Upper lobe of right lung (tissue), 1 donor: ENCODE measurements at places on chromosomes 7 and 10. TPM values are rescaled to one million over a fixed set of nuclear protein-coding genes. Genes with fewer than 3 reads are reported as not detected.

ITIH5 gene
- 10.5 TPM for total RNA-seq

DNA sequence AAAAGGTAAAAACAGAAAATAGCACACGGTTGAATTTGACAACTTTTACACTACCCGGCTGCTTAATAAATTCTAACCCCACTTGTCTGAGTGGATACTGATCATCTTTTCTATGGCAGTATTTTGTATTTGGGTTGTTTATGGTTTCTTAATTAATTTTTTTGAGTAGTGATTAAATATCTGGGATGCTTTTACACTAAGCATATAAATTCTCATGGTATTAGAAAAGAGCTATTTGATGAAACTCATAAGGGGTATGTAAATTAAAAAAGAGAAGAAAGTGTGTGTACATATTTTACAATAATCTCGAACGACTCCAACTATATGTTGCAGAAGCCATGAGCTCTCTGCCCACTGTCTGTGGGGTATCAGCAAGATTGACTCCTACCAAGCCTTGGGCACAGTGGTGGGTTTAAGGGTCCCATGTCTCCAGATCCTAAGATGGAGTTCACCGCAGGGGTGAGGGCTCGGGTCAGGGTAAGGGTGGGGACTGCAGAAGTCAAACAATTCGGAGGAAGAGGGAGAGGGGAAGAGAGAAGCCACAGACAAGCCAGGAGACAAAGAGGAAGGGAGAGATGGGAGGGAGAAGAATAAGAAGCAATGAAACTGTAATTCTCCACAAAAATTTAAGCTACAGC, 7.6 kb upstream of the HOXA13 start:
- H3K4me1 ChIP-seq: peaks cover 16% of the 10 kb centered on the region
- H3K4me3 ChIP-seq: no peak overlapping the region
- H3K27ac ChIP-seq: no peak overlapping the region
- H3K27me3 ChIP-seq: peaks cover 99% of the 10 kb centered on the region
- DNase-seq: no peak

DNA sequence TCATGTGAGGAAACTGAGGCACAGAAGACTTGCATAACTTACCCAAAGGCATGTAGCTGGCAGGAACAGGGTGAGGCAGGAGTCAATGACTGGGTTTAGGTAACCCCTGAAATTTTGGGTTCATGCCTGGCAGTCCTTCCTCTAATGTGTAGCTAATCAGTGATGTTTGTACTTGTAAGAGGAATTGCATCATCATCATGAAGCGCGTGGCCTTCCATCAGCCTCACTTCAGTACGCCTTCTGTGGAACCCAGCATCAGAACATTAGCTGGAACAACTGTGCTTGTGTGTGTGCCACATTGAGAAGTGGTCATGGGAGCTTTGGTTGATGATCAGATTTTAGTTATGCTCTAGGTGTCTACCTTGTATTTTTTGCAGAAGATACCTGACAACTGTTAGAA, 18.2 kb upstream of the STMP1 start:
- no peak overlapping the region for H3K27ac ChIP-seq
- no peak for DNase-seq
- H3K4me3 ChIP-seq: no peak overlapping the region

- no peak overlapping the region for H3K4me3 ChIP-seq
- no peaks in the 10 kb centered on the region for H3K27me3 ChIP-seq
- no peak for DNase-seq
- no peaks in the 10 kb centered on the region for H3K4me1 ChIP-seq
- H3K36me3 ChIP-seq: no peaks in the 10 kb centered on the region
These were observed 236.4 kb upstream of the TMEM72 start for GRCh38 chr10:44674536-44675386.

- no peaks in the 10 kb centered on the region for H3K27me3 ChIP-seq
- H3K4me1 ChIP-seq: no peaks in the 10 kb centered on the region
- no peaks in the 10 kb centered on the region for H3K36me3 ChIP-seq
- no peak overlapping the region for H3K27ac ChIP-seq
- DNase-seq: no peak
These were observed 283.9 kb downstream of the PLXDC2 start for GRCh38 chr10:20100171-20100570.

GRCh38 chr7:90551036-90551435, 45.1 kb upstream of the CDK14 start:
- no peaks in the 10 kb centered on the region for H3K4me1 ChIP-seq
- H3K4me3 ChIP-seq: no peak overlapping the region
- no peak overlapping the region for H3K27ac ChIP-seq
- H3K27me3 ChIP-seq: no peaks in the 10 kb centered on the region

DNA sequence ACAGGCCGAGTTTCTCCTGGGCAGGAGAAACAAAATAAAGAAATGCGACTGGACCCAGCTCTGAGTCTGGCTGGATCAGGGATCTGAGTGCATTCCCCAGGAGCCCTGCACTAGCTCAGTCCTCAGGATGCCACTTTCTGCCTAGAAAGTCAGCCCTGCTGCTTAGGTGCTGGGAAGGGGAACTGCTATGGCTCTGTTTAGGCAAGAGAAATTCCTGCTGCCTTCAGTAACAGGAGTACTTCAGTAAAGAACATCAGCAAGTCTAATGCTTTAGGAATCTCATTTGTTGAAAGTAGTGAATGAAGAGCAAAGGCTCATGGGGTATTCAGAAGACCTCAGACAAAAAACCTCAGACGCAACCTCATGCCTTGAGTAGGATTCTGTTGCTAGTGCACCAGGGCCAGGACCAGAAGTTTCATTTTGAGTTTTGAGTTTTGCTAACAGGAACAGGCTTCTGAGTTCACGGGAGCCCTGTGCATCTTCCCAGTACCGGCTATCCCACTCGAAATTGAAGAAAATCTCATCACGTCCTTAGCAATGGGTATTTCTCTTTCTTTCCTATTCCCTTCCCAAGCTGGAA, 170.8 kb upstream of the CDCA7L start:
- peaks cover 33% of the 10 kb centered on the region for H3K36me3 ChIP-seq
- H3K4me3 ChIP-seq: no peak overlapping the region
- no peak overlapping the region for H3K27ac ChIP-seq
- no peak for DNase-seq

GRCh38 chr7:7181519-7182155, 707 bp upstream of the C1GALT1 start:
- no peaks in the 10 kb centered on the region for H3K27me3 ChIP-seq
- H3K27ac ChIP-seq: peak overlapping the region; percentile 94
- H3K4me1 ChIP-seq: peaks cover 11% of the 10 kb centered on the region
- peak overlapping the region; percentile 98 for H3K4me3 ChIP-seq
- H3K36me3 ChIP-seq: no peaks in the 10 kb centered on the region

C1GALT1 gene
- total RNA-seq: 33.9 TPM

ACHE gene
- 2.9 TPM for total RNA-seq

- H3K4me1 ChIP-seq: peaks cover 5% of the 10 kb centered on the region
- no peak for DNase-seq
- no peaks in the 10 kb centered on the region for H3K27me3 ChIP-seq
- H3K4me3 ChIP-seq: peak overlapping the region; percentile 47
These were observed 1.1 kb upstream of the IQUB start for GRCh38 chr7:123535517-123535916.

EVX1 gene
- total RNA-seq: not detected

DNA sequence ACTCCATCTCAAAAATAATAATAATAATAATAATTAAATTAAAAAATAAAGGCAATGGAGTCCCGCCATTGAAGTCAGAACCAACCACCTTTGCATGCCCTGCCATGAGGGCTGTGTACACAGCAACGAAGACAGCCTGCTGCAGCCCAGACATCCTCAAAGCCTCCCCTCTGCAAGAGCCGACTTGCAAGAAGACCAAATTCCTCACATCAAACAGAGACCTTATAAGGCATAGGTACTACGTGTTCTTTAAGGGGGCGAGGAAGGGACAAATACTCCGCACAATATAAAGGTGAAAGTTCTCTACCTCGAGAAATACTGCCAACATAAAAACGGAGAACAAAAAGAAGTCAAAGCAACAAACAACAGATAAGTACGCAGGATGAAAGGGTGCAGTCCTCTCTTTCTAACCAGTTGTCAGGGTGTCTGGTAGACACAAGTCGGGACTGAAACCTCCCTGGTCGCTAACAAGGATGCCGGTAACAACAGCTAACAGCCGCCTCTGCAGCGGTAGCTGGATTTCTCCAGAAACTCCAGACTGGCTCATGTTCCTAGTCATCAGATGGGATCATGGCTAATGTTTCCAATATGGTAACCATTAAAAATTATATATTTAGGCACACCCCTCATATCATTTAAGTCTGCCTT, 23.6 kb downstream of the FGFR2 start:
- no peak for DNase-seq
- H3K27me3 ChIP-seq: no peaks in the 10 kb centered on the region
- no peak overlapping the region for H3K4me3 ChIP-seq
- no peaks in the 10 kb centered on the region for H3K36me3 ChIP-seq

DNA sequence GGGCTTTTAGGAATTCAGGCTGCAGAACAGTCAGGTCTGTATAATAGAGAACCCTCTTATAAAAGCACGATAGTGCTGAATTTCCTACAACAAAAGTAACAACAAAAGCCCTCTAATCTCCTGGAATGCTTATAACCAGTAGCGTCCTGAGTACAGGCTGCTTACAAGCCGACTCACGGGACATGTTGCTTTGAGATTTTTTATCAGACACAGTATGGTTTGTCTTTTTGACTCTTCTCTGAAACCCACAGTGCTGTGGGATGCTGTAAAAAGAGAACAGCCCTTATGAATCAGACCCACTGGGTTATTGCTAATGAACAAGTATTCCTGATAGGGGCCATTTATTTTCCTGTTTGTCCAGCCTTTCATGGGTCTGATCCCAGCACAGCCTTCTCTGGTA, 59.4 kb downstream of the PLPP4 start:
- no peak overlapping the region for H3K4me3 ChIP-seq
- no peaks in the 10 kb centered on the region for H3K27me3 ChIP-seq
- no peak for DNase-seq
- no peaks in the 10 kb centered on the region for H3K4me1 ChIP-seq

AKR1C8 gene
- 0.55 TPM for total RNA-seq

- no peak overlapping the region for H3K27ac ChIP-seq
- no peaks in the 10 kb centered on the region for H3K4me1 ChIP-seq
- no peaks in the 10 kb centered on the region for H3K36me3 ChIP-seq
- no peak overlapping the region for H3K4me3 ChIP-seq
These were observed 598.3 kb upstream of the GHITM start for GRCh38 chr10:83541046-83541445.

- peak overlapping the region; percentile 90 for H3K4me3 ChIP-seq
- H3K36me3 ChIP-seq: no peaks in the 10 kb centered on the region
- H3K27ac ChIP-seq: peak overlapping the region; percentile 80
These were observed 638 bp downstream of the IQCE start for GRCh38 chr7:2559283-2559950.

- H3K27ac ChIP-seq: no peak overlapping the region
- H3K27me3 ChIP-seq: no peaks in the 10 kb centered on the region
- no peak overlapping the region for H3K4me3 ChIP-seq
These were observed 42.2 kb downstream of the PCDH15 start for GRCh38 chr10:54758791-54759190.

DNA sequence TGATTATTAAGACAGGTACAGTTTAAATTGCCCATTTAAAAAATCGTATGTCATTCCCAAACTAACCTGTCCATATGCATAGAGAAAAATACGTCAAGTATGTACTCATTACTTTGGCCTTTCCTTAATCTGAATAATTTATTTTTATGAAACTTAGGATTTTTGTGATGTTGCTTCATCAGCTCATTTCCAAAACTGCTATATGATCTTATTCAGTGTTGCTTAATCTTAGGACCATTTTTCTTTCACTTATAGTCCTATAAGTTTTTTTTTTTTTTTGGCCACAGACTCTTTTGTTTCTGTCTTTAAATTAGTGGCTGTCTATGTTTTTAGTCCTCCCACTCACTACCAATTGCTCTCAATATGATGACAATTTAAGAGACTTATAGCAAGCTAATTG, 345.1 kb downstream of the PHTF2 start:
- H3K36me3 ChIP-seq: no peaks in the 10 kb centered on the region
- no peak overlapping the region for H3K4me3 ChIP-seq
- H3K27ac ChIP-seq: no peak overlapping the region
- DNase-seq: no peak
- no peaks in the 10 kb centered on the region for H3K27me3 ChIP-seq
- H3K4me1 ChIP-seq: no peaks in the 10 kb centered on the region

- H3K36me3 ChIP-seq: no peaks in the 10 kb centered on the region
- no peaks in the 10 kb centered on the region for H3K27me3 ChIP-seq
- H3K27ac ChIP-seq: no peak overlapping the region
- no peak overlapping the region for H3K4me3 ChIP-seq
These were observed 88.4 kb upstream of the SMNDC1 start for GRCh38 chr10:110392868-110393740.

- no peaks in the 10 kb centered on the region for H3K27me3 ChIP-seq
- no peak for DNase-seq
- H3K4me1 ChIP-seq: no peaks in the 10 kb centered on the region
- no peak overlapping the region for H3K27ac ChIP-seq
- H3K36me3 ChIP-seq: no peaks in the 10 kb centered on the region
- no peak overlapping the region for H3K4me3 ChIP-seq
These were observed 14.9 kb downstream of the CCL26 start for GRCh38 chr7:75756991-75757676.

DNA sequence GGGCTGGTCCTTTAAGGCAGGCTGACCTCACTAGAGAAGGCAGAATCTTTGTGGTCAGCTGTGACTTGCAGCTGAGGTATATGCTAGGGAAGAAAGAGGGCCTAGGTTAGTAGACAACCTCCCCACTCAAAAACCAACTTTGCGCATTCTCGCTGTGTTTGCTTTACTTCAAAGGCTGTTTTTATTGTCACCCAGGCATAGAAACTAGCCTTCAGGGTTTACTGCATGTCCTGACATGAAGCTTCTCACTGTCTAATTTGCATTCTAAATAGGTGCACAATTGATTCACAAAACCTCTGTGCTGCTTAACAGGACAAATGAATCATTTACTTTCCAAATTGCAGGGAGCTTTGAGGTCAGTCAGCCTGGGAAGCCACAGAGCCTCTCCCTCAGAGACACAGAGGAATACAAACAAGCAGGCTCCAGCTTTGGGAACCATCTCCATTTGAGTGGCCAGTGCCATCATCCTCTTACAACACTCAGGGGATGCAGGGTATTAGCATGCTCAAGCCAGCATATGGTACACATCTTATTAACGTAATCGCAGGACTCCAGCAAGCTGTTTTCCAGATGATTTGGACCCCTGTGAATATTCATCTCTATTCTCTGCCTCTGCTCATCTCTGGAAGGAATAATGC, 596.4 kb upstream of the GHITM start:
- H3K4me3 ChIP-seq: no peak overlapping the region
- no peaks in the 10 kb centered on the region for H3K36me3 ChIP-seq
- H3K4me1 ChIP-seq: no peaks in the 10 kb centered on the region
- no peak overlapping the region for H3K27ac ChIP-seq
- DNase-seq: no peak

CYP2W1 gene
- total RNA-seq: not detected

GPR26 gene
- total RNA-seq: not detected

GRCh38 chr7:41886901-41887311, 184.0 kb upstream of the INHBA start:
- no peak for DNase-seq
- H3K4me1 ChIP-seq: peaks cover 25% of the 10 kb centered on the region
- H3K27ac ChIP-seq: peak overlapping the region; percentile 30
- H3K36me3 ChIP-seq: no peaks in the 10 kb centered on the region

HMX2 gene
- not detected for total RNA-seq

DNA sequence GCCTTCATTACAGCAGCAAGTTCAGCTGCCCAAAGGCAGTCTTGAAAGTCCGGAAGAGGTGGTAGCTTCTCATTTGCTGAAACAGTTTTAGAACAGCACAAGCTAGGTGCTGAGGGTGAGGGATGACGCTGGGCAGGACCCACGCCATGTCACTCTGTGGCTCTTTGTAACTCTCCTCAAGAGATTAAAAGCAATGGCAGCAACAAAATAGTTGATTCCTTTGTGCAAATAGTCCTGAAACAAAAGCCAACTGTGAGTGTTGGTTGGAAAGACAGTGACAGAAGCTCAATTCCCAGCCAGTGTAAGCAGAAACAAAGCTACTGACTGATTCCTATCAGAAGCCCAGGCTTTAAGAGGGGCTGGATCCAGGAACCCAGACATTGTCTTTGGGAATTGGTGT, 47.6 kb upstream of the AQP1 start:
- no peak for DNase-seq
- H3K36me3 ChIP-seq: peaks cover 7% of the 10 kb centered on the region
- no peak overlapping the region for H3K27ac ChIP-seq
- no peaks in the 10 kb centered on the region for H3K4me1 ChIP-seq
- no peaks in the 10 kb centered on the region for H3K27me3 ChIP-seq
